Mammary epithelial cell (primary cell): ENCODE measurements at places on chromosomes 3 and 15. TPM values are rescaled to one million over a fixed set of nuclear protein-coding genes. Genes with fewer than 3 reads are reported as not detected.

GRCh38 chr15:33094336-33094735 is 100.2 kb downstream of the FMN1 start:
- no peak for DNase-seq

The TCAIM gene
- 19.5 and 22.1 TPM in 2 replicates for total RNA-seq

The GABRG3 gene
- total RNA-seq, result not detected

The SAMMSON gene
- total RNA-seq, result not detected

GRCh38 chr15:64182859-64183370 is 20.1 kb upstream of the PPIB start:
- DNase-seq, result no peak
